ENCODE measurements at places on chromosomes 1 and 21.
A peak's percentile ranks its signal among the peaks of the same experiment; 100 is the strongest.

DNA sequence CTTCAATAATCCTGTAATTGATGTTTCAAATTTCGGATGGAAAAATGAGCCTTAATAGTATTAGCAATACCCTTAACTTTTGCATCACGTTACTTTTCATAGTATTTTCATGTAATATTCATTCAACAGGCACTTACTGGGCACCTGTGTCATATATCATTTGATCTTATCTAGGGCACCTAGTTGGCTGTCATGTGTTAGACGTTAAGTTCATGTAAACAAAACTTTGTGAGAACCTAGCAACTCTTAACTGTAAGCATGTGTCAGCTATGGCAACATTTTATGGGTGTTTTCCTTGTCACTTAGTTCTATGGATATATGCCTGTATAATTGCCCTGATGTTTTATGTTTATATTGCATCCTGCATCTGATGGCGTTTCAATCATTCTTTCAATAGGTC is 777 bp downstream of the LAMC2 start:
- DNase-seq: no peak

DNA sequence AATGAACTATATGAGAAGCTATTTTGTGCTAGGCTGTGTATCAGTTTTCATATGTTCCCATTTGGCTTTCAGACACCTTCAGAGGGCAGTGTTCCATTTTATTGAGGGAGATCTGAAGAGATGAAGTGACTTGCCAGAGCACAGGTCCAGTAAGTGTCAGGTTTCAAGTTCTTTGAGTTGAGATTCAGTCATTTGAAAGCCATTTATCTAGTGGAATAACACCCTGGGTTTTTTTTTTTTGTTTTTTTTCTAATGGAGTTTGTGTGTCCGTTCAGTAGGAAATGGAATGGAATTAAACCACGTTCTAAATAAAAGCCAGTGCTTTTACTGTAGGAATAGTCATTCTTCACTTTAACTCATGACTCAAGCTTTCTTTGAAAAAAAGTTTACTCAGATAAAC is 652.9 kb upstream of the USP24 start:
- DNase-seq: no peak

GRCh38 chr1:232162001-232162400 is 467.9 kb downstream of the SIPA1L2 start:
- DNase-seq: no peak

- DNase-seq: no peak
These were observed 15.2 kb downstream of the BCAN start for GRCh38 chr1:156656806-156657740.

GRCh38 chr1:229509576-229509975 is 1.4 kb upstream of the NUP133 start:
- DNase-seq: no peak

- no peak for DNase-seq
These were observed 57.8 kb downstream of the HS2ST1 start for GRCh38 chr1:86972262-86972661.

DNA sequence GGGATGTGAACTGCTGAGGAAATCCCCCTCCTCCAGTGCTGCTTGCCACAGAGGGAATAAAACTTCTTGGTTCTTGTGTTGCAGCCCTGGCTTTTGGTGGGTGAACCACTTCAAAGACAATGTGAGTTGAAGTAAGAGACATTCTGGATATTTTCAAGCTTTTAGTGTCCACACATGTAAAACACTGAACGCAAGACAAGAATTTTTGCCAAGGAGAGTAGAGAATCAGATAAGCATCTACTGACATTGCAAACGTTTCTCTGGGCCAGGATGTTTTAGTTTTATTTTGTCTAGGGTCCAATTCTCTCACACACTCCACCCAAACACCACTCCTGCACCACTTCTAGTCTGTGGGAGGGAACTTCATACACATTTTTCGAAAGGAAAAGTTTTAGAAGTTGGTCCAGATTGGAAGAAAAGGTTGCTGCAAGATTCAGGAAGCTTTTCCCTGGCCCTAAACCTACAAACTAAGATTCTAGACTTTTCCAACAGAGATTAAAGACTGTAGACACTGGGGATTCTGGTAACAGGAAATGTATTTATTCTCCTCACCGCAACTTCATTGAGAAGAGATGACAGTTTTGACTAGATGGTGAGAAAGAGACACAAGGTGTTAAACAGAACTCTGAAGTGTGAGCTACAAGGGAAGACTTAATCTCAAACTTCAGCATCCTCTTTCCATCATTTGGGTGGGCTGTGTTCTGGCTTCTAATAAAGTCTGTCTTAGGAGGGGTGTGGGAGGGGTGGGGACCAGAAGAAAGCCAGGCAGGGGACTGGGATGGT is 16.1 kb downstream of the FASLG start:
- DNase-seq: no peak

DNA sequence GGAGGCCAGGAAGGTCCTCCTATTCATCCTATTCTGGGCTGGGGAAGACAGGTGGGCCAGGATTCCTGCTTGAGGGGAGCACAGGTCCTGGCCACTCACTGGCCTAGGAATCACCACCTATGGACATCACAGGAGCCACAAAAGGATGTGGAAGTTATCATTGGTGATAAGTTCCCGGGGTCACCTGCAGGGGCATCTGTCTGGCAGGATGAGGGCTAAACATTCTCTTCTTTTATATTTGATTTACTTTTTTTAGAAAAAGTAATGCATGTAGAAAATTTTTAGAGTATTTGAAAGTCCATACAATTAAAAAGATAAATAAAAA is 33.2 kb upstream of the KIAA0040 start:
- no peak for DNase-seq

DNA sequence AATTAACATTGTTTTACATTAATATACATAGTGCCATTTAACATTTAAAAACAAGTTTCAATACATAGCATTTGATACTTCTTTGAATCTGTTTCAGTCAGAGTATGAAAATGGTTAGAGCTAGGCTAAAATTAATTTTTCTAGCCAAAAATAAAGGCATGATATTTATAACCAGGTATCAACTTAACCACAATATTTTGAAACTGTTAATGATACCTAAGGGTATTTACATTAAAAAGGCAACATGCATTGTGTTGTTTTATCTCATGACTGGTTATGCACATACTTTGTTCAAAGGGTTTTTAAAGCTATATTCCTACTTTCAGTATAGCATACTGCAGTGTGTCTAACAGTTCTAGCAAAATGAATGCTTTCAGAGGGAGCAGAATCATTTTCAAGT is 130.0 kb downstream of the HS2ST1 start:
- DNase-seq: no peak

DNA sequence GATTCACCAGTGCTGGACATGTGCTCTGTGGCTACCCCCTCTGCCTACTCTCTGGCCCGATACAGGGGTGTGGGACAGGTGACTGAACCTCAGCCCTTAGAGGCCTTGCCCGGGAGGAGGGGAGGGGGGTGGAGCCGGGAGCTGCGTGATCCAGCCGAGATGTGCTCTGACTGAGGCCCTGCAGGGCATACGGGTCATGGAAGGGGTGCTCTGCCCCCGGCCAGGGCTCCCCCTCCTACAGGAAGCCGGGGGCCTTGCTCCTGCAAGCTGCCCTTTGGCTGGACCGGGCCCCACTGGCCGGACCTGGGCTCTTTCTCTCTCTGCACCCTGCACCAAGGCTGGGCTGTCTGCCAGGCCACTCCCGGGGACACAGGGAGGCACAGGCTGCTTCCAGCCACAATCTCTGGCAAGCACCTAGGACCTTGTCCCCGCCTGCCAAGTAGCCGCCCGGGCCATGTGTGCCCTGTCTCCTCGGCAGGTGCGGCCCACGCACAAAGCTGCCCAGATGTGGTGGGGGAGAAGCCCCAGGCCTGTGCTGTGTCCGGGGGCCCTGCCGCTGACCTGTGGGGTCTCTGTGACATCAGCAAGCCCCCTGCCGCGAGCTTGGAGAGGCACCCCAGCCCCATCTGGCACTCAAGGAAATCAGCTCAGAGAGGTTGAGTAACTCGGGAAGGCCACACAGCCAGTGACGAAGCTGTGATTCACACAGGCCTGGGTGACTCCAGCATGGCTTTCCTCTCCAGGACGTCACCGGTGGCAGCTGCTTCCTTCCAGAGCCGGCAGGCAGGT is 1.5 kb downstream of the SCNN1D start:
- no peak for DNase-seq

DNA sequence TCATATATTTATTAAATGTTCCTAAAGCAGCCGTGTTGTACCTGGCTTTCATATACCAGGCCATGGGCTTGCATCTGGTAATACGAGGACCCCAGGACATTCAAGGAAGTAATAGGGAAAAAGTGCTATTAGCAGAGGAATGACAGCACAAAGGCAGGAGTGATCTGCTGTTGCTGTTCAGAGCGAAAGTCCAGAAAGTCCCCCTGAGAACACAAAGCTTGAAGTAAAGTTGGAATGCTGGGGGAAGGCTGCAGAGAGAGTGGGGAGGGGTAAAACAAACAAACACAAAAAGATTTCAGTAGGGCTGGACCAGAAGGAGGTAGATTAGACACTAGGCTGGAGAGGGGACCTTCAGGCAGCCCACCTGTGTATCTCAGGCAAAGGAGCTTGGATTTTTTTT is 94.6 kb upstream of the C8B start:
- DNase-seq: no peak

- DNase-seq: no peak
These were observed 23.6 kb downstream of the VASH2 start for GRCh38 chr1:212973899-212974298.

- no peak for DNase-seq
These were observed 19.8 kb downstream of the CNN3 start for GRCh38 chr1:94907136-94907535.

DNA sequence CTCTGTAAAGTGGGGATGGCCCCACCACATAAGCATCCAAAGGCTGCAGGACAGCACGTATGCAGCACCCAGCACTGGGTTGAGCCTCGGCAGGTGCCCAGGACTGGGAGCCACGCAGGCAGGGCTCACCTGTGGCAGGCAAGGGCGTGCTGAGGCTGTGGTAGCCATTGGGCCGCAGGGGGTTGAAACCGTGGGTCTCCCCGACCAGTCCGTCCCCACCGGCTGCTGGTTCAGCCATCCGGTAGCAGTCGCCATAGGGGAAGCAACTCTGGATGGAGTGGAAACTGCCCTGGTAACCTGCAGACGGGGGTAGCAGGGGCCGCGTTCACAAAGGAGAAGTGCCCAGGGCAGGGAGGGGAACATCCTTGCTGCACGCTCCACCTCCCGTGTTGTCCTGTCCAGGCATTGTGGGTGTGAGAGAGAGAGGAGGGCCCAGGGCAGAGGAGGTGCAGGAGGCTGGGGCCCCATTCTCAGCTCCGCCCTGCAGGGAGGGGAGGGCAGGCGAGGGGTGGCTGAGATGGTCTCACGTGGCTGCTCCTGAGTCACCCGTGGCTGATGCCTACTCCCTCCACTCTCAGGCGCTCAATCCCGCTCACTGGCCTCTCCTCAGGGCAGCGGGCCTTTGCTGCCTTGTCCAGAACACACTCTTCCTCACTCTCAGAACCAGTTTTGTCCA is 49.9 kb downstream of the DMRTB1 start:
- DNase-seq: no peak

- no peak for DNase-seq
These were observed 1.5 kb downstream of the KCNA3 start for GRCh38 chr1:110673197-110673701.

- no peak for DNase-seq
These were observed 3.3 kb downstream of the B3GALT2 start for GRCh38 chr1:193183019-193183627.

- peak; percentile 39 for DNase-seq
These were observed 722 bp upstream of the TUT4 start for GRCh38 chr1:52553362-52554266.

DNA sequence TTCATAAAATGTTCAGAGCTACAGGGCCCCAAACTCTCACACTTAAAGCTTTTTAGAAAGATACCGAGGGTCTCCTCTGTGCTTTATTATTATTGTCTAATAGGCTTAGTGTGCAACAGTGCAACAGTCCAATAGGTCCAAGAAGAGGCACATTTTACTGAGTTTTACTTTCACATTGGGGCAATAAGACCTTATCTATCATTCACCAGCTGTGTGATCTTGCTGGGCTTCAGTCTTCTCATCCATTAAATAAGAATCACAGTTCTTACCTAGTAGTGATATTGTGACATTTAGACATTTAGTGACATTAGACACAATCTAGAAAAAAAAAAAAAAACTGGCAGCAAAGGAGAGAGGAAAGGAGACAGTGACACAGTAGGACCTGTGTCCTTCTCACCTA is 175.8 kb upstream of the NFIA start:
- no peak for DNase-seq

- no peak for DNase-seq
These were observed 6.8 kb downstream of the THEM5 start for GRCh38 chr1:151846686-151847237.

DNA sequence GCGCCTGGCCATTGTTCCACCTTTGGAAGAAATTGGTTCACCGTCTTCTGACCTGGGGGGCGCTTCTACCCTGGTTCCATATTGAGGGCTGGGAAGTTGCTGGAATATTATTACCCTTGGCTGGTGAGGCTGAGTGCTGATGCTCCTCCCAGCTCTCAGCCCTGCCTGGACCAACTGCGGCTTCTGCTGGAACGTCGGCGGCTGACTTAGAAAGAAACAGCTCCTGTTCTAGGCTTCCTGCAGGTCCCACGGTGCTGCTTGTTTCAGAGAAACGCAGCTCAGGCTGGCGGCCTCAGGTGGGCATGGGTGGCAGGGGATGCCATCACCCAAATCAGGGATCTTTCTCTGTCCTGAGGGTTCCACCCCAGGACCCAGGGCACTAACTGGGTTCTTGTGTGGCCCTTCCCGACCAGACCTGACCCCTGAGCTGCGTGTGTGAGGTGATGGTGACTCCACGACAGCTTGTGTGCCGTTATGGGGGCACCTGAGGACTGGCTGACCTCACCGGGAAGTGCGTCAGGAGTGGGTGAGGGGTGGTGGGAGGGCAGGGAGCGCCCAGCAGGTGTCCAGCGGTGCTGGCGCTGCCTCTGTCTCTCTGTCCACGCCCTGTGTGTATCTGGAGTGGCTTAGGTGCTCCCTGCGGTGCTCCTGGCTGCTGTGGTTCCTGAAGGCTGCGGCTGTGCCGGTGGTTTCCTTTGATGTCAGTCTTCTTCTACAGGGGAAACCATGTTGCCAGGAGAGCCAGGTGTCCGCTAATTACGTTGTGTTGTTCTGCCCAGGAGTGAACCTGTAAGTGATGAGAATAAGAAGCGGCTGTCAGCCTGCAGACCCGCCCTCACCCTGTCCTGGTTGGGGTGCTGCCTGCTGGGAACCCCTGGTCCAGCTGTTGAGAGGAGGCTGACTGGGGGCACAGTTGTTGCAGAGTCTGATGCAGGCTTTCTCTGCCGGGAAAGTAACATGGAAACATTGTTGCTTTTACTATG is 8.9 kb downstream of the SKI start:
- DNase-seq: no peak

GRCh38 chr1:162840250-162840839 is 20.6 kb downstream of the CCDC190 start:
- DNase-seq: no peak

GRCh38 chr1:183105449-183105848 is 80.6 kb upstream of the LAMC2 start:
- no peak for DNase-seq

All from esophagus squamous epithelium (tissue), 5 donors.